Activated CD8-positive, alpha-beta memory T cell treated with anti-CD3 and anti-CD28 coated beads for 4 hours (primary cell): ENCODE measurements at places on chromosomes 7 and 10.

GRCh38 chr7:111184987-111185386 lies 94.1 kb downstream of the LRRN3 start:
- no peak for DNase-seq

- DNase-seq, result no peak
Measured at GRCh38 chr7:139597028-139597427, 73.5 kb downstream of the CLEC2L start.

- DNase-seq, result no peak
Measured at GRCh38 chr10:130737621-130738020, 573.9 kb downstream of the TCERG1L start.

GRCh38 chr10:35185260-35186034 lies 58.8 kb downstream of the CREM start:
- no peak for DNase-seq

DNA sequence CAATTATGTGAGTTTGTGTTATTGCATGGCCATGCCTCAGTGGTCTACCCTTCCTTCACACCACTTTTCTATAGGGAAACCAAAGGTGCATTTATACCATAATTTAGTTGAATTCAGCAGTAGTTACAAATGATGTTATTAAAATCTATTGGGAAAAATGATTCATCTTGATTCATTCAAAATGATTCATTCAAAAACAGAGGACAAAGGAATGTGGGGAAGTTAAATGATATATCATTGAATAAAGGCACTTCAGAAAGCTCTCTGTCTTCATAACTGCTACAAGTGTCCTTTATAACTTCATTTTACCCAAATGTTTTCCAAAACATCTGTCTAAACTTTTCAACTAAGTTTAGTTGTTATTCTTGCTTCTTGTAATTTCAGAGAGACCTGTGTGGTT lies 722.9 kb downstream of the GRM8 start:
- DNase-seq, result no peak

- DNase-seq, result no peak
Measured at GRCh38 chr10:2938869-2939268, 128.5 kb upstream of the PFKP start.

- no peak for DNase-seq
Measured at GRCh38 chr10:130927157-130927556, 384.4 kb downstream of the TCERG1L start.

- no peak for DNase-seq
Measured at GRCh38 chr7:4951903-4952636, 6.9 kb downstream of the MMD2 start.

GRCh38 chr10:100873146-100873826 lies 39.5 kb upstream of the SLF2 start:
- no peak for DNase-seq

GRCh38 chr10:588246-589165 lies 101.0 kb downstream of the DIP2C start:
- no peak for DNase-seq

GRCh38 chr10:34281661-34282582 lies 533.2 kb downstream of the PARD3 start:
- DNase-seq, result no peak

GRCh38 chr7:102152672-102153598 lies 133.7 kb upstream of the SH2B2 start:
- no peak for DNase-seq

GRCh38 chr10:93954726-93955363 lies 38.9 kb upstream of the PLCE1 start:
- no peak for DNase-seq

GRCh38 chr10:26486990-26487850 lies 49.1 kb downstream of the APBB1IP start:
- DNase-seq, result peak; percentile 64

DNA sequence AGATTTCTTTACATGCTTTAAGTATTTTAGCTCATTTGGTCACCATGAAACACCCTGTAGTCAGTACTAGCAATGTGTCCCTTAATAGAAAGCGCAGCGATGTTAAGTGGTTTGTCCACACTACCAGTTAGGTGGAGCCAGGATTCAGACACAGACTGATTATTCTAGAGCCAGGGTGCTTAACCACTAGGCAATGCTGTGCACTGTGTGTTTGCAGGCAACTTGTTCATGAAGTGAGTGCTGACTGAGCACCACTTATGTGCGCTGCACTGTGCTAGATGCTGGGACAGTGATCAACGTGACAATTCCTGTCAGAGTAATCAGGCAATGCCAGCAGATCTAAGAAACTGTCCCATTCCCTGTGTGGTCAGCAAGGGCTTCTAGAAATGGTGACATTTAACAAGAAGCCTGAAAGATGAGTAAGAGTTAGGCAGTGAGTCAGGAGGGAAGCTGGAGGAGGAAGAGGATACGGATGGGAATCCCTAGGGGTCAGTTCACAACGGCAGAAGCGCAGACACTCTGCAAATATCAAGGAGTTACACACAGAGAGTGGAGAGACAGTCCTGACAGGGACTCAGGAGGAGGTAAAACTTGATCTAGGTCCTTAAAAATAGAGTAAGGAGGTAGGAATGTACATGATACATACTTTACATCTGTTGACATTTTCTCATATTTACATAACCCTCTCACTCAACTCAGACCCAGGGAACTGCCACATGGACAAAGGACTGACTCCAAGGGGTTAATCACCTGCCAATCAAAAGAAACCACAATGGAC lies 69.7 kb upstream of the EGR2 start:
- no peak for DNase-seq

DNA sequence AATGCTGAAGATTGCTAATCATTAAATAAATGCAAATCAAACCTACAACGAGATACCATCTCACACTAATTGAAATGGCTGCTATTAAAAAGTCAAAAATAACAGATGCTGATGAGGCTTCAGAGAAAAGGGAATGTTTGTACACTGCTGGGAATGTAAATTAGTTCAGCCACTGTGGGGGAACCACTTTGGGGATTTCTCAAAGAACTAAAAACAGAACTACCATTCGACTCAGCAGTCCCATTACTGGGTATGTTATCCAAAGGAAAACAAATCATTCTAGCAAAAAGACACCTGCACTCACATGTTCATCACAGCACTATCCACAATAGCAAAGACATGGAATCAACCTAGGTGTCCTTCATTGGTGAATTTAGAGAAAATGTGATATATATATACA lies 379.0 kb upstream of the CNTNAP2 start:
- no peak for DNase-seq

GRCh38 chr7:117871778-117872538 lies 1.3 kb downstream of the CTTNBP2 start:
- DNase-seq, result no peak

DNA sequence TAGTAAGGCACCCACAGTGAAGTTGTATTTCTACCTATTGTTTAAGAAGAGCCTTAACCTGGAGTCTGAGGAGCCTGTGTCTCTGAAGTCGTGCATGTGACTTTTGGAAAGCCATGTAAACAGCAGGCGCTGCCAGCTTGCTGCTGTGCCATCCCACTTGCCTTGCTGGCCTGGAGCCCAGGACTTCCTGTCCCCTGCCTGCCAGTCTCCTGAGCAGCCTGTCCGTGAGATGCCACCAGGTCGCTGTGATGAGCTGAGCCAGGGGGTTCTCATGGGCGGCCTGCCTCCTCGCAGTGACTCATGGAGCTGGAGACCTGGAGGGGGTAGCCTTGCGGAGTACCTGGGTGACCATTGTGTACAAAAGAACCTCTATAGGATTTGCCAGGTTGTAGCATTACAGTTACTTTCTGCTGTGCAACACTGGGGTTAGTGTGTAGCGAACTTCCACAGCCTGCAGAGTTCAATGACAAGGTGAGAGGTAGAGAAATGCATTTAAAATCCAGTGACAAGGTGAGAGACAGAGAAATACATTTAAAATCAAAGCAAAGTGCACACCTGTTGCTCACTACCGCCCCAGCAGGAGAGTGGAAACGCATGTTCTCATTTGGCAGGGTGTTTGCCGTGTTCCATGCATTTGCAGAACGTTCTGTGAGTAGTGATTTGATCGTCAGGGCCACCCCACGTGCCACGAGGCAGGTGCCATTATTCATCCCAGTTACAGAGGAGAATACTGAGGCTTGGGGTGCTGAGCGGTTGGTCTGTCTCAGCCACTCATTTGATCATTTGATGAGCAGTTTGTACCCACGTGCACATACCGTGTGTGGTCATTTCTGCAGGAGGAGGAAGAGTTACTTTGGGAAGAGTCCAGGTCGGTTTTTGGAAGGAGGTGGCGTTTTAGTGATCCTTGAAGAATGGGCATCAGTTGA lies 36.6 kb upstream of the BHLHA15 start:
- DNase-seq, result no peak

- DNase-seq, result no peak
Measured at GRCh38 chr10:102243309-102243708, 2.0 kb upstream of the PITX3 start.

DNA sequence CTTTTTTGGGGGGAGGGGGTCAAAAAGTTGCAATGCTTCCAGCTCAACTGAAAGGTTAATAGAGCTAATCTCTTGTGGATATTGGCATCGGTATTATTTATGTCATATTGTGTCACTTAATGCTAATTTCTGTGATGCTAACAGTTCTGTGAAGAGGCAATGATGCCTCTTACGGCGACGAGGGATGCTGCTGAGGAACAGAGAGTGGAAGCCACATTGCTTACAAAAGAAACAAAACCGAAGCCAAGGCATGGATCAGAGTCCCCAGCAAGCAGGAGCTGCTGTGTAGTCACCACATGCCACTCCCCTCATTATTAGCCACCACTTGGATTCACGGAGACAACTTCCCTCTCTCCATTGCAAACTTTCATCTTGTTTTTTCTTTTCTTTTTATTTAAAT lies 536.5 kb upstream of the MGMT start:
- DNase-seq, result no peak
